ENCODE measurements at places on chromosomes 2 and 18.

GRCh38 chr2:181367411-181367810 lies 89.8 kb upstream of the ITGA4 start:
- DNase-seq, result no peak

- no peak for DNase-seq
These were observed 37.0 kb upstream of the PKDCC start for GRCh38 chr2:42010743-42011298.

GRCh38 chr2:84971510-84972206 lies 697 bp downstream of the KCMF1 start:
- DNase-seq, result peak; percentile 71

- DNase-seq, result no peak
These were observed 144.3 kb downstream of the VAPA start for GRCh38 chr18:10057894-10058791.

- DNase-seq, result no peak
These were observed 116.4 kb downstream of the IRS1 start for GRCh38 chr2:226683196-226683595.

GRCh38 chr2:112916625-112917247 lies 5.8 kb downstream of the IL37 start:
- DNase-seq, result no peak

GRCh38 chr2:237492137-237492890 lies 5.3 kb downstream of the MLPH start:
- no peak for DNase-seq

DNA sequence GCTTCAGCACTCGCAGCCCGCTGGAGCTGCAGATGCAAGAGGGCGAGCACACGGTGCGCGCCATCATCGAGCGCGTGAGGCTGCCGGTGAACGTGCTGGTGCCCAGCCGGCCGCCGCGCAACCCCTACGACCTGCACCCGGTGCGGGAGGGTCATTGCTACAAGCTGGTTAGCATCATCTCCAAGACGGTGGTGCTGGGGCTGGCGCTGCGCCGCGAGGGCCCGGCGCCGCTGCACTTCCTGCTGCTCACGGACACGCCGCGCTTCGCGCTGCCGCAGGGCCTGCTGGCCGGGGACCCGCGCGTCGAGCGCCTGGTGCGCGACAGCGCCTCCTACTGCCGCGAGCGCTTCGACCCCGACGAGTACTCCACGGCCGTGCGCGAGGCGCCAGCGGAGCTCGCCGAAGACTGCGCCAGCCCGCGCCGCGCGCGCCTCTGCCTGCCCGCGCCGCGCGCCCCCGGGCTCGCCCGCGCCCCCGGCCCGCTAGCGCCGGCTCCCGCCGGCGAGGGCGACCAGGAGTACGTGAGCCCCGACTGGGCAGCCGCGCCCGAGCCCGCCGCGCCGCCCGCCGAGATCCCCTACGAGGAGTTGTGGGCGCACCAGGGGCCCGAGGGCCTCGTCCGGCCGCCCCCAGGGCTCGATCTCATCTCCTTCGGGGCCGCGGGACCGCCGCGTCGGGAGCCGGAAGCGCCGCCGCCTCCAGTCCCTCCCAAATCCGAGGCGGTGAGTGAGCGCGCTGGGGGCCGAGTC lies 11.8 kb downstream of the GAREM2 start:
- DNase-seq, result no peak

- no peak for DNase-seq
These were observed 240.8 kb downstream of the PLCL1 start for GRCh38 chr2:198045227-198045626.

DNA sequence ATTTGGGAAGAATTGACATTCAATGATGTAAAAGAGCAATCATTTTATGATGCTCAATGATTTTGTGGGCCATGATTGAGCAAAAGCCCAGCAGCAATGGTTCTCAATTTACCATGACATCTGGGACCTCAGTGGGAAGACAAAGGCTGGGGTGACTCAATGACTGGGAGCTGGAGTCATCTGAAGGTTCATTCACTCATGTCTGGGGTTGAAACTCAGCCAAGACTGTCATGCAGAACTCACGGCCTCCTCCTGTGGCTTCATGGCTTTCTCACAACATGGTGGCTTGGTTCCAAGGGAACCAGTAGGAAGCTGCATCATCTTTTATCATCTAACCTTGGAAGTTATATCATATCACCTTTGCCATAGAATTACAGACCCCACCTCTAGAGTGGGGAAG lies 45.1 kb upstream of the CD226 start:
- DNase-seq, result no peak

- DNase-seq, result no peak
These were observed 47.6 kb downstream of the ODC1 start for GRCh38 chr2:10400568-10400977.

- peak; percentile 7 for DNase-seq
These were observed 34.7 kb downstream of the TTR start for GRCh38 chr18:31626409-31626808.

All from NAMALWA (cell line).